ENCODE measurements at places on chromosomes 2 and 18.

GRCh38 chr18:74012954-74013630 is 134.5 kb downstream of the FBXO15 start:
- no peak for DNase-seq

DNA sequence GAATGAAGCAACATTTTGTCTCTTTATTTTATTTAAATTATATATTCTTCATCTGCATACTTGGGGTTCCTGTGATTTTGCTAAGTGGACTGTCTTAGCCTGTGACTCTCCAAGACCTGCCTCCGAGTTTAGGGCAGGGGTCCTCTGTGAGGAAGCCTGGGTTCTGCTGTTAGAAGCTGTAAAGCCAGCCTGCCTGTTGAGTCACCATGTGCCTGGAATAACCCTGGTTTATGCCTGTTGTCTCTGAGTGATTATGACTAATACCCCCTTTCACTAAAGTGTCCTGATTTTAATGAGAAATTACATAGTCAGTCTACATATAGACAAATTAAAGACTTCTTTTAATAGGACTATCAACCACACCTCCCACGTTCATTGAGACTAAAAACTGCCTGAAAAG is 369.1 kb downstream of the ZNF521 start:
- no peak for DNase-seq

DNA sequence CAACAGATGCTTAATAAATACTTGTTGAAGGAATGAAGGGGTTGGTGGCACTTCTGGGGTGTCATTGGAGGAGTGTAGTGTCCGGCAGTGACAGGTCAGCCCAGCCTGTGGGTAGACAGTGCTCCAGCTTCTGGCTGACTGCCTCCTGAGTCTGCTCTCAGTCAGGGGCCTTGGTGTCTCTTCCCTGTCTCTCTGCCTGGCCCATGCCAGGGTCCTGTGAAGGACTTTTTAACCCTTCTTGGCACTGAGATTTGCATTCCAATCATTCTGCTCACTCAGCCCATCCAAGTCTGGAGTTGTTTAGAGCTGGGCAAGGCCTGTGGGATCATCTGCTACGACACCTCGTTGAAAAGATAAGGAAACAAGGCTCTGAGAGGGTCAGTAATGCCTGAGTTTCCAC is 1.4 kb upstream of the KCNK3 start:
- no peak for DNase-seq

DNA sequence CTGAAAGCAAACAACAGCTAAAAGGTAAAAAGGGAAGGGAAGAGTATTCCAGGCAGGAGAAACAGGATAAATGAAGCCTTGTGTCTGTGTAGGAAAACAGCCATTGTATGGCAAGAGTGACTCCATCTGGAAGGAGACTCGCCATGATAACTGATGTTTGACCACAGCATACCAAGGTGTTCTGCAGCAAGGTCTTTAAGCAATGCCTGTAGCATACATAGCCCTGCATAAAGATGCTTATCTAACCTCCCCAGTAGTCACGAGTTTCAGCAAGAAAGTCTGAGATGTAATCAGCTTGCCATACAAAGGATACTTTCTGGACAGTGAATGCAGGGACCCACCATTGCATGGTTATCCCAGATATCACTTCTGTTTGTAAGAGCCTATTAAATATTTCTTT is 11.9 kb upstream of the CCNT2 start:
- no peak for DNase-seq

GRCh38 chr2:15259356-15259756 is 301.8 kb downstream of the NBAS start:
- DNase-seq: no peak

- no peak for DNase-seq
Observed at GRCh38 chr18:68060871-68061270, 544.4 kb upstream of the DSEL start.

DNA sequence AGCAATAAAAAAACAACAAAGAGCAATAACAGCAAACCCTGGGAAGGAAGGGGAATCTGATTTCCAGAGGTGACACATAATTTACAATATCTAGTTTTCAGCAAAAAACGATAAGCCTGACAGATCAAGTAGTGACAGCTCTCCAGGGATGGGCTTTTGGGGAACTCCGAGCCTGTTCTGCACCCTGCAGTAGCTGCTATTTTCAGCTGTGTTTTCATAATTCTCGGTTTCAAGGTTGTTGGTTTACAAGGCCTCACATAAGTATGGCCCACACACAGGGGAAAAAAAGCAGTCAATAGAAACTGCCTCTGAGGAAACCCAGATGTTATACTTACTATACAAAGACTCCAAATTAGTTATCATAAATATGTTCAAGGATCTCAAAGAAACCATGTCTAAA is 67.7 kb upstream of the CTLA4 start:
- peak; percentile 35 for DNase-seq

- no peak for DNase-seq
Observed at GRCh38 chr2:225353579-225354085, 45.9 kb upstream of the NYAP2 start.

GRCh38 chr2:176152350-176153181 is 1.2 kb downstream of the HOXD4 start:
- no peak for DNase-seq

- DNase-seq: no peak
Observed at GRCh38 chr2:113181258-113182051, 7.7 kb downstream of the PSD4 start.

- no peak for DNase-seq
Observed at GRCh38 chr2:137797641-137798040, 166.6 kb upstream of the HNMT start.

- no peak for DNase-seq
Observed at GRCh38 chr18:55110436-55110835, 151.2 kb upstream of the CCDC68 start.

GRCh38 chr18:7456376-7456775 is 110.7 kb upstream of the PTPRM start:
- DNase-seq: no peak

GRCh38 chr2:38610851-38611801 is 8.4 kb upstream of the HNRNPLL start:
- DNase-seq: peak; percentile 50

Data from stimulated activated CD4-positive, alpha-beta T cell treated with anti-CD3 and anti-CD28 coated beads, Interleukin-4, amount 100 ng/mL, for 24 hours (primary cell).